Activated CD8-positive, alpha-beta memory T cell treated with anti-CD3 and anti-CD28 coated beads for 24 hours (primary cell): ENCODE measurements at places on chromosomes 2 and 18.

DNA sequence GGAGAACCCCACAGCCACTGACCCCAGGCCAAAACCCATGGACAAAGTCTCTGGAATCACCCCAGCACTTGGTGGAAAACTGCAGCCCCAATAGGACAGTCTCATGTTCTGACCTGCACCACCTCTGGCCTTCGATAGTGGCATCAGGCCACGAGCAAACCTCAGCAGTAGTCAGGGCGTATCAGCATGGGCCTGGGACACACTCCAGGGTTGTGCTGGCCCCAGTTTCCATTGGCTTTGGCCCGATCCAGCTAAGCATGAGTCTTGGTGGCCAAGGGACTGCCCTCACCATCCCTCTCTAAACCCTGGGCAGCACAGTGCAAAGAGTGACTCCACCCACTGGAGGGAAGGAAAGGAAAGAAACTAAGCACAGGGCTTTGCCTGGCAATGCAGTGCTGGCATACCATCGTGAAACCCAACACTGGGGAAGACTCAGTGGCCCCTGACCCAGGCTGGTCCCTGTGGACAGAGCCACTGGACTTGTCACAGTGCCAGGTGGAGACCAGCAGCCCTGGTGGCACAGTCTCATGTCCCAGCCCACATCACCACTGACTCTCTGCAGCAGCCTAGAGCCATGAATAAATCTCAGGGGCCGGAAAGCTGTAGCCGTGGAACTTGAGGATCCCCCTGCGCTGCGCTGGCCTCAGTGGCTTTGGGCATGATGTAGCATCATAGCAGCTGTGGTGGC lies 46.3 kb downstream of the ZNF519 start:
- no peak for DNase-seq

GRCh38 chr2:221810650-221811049 lies 238.5 kb upstream of the EPHA4 start:
- no peak for DNase-seq

GRCh38 chr18:58299936-58300335 lies 255.9 kb downstream of the NEDD4L start:
- no peak for DNase-seq

GRCh38 chr2:240322231-240322955 lies 113.1 kb upstream of the GPC1 start:
- DNase-seq: no peak

GRCh38 chr18:74289137-74289536 lies 2.6 kb downstream of the CYB5A start:
- no peak for DNase-seq
